ENCODE measurements at places on chromosomes 3 and 15. TPM values are rescaled to one million over a fixed set of nuclear protein-coding genes. Genes with fewer than 3 reads are reported as not detected.

Gene VIPR1
- 3.8 TPM for total RNA-seq

- no peak for ATAC-seq
Observed at GRCh38 chr3:152756807-152757206, 78.1 kb upstream of the P2RY1 start.

- no peak for ATAC-seq
Observed at GRCh38 chr3:78154521-78155186, 1114.8 kb downstream of the ROBO2 start.

GRCh38 chr15:80188251-80188650 is 35.5 kb downstream of the FAH start:
- no peak for ATAC-seq

- ATAC-seq = no peak
Observed at GRCh38 chr3:151327571-151328198, 1.7 kb downstream of the P2RY13 start.

- peak; percentile 78 for ATAC-seq
Observed at GRCh38 chr3:12393894-12394293, 90.4 kb upstream of the TSEN2 start.

DNA sequence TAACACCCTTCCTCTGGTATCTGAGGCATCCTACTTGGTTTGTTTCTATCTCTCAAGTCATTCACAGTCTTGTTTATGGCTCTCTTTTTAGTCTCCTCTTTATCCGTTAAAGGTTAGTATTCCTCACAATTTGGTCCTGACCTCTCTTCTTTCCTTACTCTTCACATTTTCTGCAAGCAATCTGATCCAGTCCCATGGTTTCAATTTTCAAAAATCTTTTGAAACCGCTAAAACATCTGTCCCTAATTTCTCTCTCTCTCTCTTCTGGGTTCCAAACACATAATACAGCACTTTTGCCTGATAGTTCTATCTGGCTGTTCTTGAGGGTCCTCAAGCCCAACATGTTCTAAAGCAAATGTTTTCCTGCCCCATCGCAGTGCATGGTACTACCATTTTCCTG is 149.0 kb downstream of the SERPINI1 start:
- no peak for ATAC-seq

DNA sequence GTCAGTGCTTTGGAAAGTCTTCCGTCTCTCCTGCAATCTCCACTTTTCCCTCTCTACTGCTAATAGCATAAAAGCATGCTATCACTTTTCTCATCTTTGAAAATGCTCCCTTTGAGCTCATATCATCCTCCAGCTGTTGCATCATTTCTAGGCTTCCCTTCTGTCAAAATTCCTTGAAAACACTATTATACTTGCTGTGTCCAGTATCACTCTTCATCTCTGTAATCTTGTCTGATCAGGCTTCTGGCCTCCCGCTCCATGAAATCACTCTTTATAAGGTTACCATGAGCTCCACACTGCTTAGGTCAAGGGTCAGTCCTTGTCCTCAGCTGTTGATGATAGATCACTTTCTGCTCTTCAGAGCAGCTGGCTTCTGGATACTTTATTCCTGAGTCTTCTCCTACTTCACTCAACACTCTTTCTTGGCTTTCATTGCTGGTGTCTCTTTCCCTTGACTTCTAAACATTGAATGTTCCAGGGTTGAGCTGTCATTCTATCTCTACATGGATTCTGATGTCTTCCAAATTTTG is 50.9 kb upstream of the SPTSSB start:
- ATAC-seq = no peak

Data from gastroesophageal sphincter (tissue), 4 donors.